ENCODE measurements at places on chromosomes 2 and 18.

GRCh38 chr18:3453540-3454364 is 3.8 kb downstream of the TGIF1 start:
- DNase-seq, result no peak

- no peak for DNase-seq
These were observed 16.7 kb downstream of the NOSTRIN start for GRCh38 chr2:168819050-168819715.

DNA sequence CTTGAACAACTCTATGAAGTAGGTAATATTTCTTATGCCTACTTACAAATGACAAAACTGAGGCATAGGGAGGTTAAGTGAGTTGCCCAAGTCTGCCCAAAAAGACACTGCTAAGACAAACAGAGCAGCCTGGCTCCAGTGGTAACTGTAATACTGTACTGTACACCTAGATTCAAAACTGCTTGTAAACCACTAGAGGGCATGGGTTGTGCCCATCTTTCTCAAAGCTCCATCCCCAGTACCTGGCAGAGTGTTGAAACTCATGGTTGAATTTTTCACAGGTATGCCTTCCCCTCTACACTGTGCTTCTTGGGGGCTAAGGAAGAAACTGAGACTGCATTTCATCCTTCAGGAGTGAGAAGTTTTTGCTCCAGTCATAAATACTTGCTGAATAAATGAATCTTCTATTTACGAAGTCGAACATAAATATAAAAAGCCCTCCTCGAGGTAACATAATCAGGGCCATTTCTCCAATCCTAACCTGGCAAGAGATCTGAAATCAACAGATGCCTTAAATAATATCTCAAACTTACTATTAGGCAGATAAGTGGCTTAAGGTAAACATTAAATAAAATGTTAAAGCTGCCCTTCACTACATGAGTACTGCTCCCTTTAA is 2.0 kb downstream of the PPP4R1 start:
- peak; percentile 32 for DNase-seq

- DNase-seq, result no peak
These were observed 133.2 kb downstream of the NCK2 start for GRCh38 chr2:105877945-105878344.
